ENCODE measurements at places on chromosomes 7 and 10.

DNA sequence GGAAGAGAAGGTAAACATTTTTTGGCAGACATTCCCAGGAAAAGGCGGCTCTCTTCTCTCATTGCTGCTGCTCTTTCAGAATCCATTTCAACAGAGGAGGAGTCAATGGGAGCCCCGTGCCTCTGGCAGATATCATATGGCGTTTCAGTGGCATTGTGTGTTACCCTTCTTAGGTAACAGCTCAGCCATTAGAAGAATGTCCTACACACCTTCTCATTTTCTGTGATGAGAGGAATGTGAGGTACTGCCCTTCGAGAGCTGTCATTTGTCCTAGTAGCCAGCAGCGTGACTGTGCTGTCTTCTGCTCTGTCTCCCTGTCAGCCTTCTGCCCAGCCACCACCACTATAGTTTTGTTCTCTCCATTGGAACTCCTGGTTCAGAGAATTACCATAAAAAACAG is 102.4 kb downstream of the EGFR start:
- no peak for DNase-seq

GRCh38 chr7:139360948-139361307 is 1.2 kb downstream of the LUC7L2 start:
- no peak for DNase-seq

DNA sequence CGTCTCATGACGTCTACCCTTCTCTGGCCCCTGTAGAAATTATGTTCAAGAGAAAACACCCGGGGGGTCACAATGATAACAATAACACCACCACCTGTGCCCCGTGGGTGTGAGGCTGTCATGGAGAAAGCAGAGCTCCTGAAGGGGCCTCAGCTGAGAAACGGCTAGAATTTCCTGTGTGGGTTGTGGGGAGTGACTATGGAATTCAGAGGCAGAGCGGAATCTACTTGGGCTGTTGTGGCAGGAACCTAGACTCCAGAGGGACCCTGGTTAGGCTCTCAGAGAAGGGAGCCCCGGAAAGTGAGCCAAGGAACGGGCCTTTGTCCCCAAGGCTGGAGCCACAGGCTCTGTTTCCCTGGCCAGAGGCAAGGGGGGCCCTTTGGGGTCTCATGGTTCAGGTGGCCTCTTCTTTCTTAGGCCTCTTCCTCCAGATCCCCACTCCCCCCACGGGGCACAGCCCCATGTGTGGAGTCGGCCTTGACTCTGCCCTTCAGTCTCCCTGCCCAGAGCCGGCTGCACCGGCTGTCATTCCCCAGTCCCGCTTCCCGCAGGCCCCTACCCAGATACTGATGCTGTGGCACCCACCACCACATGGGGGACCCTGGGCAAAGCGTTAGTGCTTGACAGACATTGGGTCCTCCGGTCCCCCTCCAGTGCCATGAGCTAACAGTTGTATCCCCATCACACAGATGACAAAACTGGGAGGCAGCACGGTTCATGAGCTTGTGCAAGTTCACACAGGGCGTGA is 6.5 kb upstream of the GIMAP8 start:
- peak; percentile 16 for DNase-seq

- DNase-seq: no peak
Measured at GRCh38 chr7:52726986-52727385, 308.4 kb upstream of the POM121L12 start.

DNA sequence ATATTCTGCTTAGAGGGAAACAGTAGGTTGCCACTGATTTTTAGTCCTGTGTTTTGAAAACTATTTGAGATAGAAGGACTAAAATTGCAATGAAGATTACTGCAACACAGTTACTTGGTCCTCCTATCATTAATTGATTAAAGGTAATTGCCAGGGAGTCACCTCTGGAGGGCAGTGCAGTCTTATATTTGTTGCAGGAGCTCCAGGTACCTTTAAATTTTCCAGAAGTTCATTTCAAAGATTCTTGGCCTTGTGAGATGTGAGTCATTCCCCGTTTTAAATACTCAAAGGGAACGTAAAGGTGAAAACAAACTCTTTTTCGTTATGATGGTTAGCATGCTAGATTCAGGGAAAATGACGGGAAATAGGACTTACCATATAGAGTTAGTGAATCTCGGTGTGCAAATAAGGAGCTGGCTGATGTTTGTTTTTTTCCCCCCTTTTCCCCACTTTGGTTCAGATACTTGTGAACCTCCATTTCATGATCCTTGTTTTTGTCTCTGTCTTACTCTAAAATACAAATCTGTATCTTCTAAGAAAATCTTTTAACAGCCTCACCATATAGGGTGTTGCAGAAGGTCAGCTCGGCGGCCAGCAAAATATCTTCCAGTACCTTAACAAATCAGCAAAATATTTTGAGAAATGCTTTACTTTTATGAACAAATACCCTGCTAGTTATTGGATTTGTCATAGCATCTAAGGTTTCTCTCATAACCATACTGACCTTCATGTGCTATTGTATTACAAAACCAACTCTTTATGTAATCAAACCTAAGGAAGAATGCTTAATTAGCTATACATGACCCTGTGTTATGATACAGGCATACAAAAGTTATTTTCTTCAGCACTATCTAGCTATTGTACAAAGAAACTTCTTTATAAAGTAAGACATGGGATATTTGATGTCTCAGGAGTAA is 143.0 kb upstream of the HDAC9 start:
- peak; percentile 12 for DNase-seq

DNA sequence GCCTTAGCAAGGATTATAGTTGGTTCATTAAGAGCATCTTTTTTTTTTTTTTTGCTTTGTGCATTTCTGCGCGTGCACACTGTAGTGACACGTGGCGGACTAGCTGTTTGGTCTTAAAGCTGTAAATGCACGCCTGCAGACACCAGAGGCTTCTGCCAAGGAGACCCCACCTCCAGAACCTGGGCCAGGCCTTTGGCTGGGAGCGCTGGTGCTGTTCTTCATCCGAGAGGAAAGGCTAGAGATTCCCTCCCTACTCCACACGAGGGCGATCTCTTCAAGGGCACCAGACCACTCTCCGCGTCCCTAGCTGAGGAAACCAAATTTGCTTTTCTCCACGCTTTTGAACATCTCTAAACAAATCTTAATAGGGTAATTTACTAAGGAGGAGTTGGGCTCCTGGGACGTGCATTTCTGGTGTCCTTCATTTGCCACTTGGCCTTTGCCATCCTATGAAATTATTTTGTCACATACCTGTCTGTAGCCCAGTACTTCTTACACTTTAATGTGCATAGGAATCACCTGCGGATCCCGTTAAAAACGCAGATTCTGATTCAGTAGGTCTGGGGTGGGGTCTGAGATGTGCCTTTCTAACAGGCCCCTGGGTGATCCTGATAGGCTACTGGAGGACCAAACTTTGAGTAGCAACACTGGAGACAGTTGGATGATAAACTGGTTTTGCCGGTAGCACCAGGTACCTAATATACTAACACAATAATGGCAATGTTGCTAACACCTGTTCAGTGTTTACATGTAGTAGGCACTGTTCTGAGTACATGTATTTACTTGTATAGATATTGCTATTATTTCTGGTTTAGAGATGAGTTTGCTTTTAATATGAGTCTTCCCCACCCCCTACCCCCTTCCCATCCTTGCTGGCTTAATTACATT is 1.3 kb upstream of the SLC26A5 start:
- DNase-seq: peak; percentile 68

- DNase-seq: no peak
Measured at GRCh38 chr7:54841772-54842697, 83.0 kb upstream of the SEC61G start.

- DNase-seq: no peak
Measured at GRCh38 chr7:28258240-28258639, 77.6 kb upstream of the JAZF1 start.

DNA sequence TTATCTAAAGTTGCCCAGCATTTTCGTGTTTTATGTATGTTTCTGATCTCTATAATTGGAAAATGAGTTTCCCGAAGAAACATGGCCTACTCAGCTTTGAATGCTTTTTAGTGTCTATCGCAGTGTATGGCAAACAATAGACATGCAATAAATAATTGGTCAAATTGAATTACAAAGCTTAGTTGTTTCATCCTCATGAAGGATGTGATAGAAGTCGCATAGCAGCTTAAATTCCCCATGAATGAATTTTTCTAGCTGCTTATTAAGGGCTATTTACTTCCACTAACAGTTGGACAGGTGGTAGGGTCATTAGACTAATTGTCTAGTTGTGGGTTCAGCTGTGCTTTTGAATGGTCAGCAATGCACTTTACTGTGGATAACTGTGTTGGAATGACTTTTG is 467.3 kb upstream of the MBL2 start:
- no peak for DNase-seq

- no peak for DNase-seq
Measured at GRCh38 chr10:21754410-21755011, 220.5 kb downstream of the MLLT10 start.

DNA sequence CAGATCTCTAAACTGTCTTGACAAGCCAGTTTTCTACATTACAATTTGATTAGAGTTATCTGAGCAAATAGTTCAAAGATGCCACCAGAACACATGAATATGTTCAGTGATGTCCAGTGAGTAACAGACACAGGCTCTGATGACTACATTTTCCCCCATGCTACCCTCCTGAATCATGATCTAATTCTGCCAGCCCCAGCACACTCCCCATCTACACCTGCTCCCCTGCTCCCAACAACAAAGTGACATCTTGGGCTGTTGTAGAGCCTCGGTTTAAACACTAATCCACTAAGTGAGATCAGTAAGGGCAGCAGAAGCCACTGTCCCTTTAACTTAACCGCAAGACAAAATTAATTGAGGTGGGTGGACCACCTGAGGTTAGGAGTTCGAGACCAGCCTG is 104.6 kb downstream of the PROSER2 start:
- DNase-seq: no peak

GRCh38 chr7:75875113-75876080 is 3.4 kb upstream of the RHBDD2 start:
- no peak for DNase-seq

DNA sequence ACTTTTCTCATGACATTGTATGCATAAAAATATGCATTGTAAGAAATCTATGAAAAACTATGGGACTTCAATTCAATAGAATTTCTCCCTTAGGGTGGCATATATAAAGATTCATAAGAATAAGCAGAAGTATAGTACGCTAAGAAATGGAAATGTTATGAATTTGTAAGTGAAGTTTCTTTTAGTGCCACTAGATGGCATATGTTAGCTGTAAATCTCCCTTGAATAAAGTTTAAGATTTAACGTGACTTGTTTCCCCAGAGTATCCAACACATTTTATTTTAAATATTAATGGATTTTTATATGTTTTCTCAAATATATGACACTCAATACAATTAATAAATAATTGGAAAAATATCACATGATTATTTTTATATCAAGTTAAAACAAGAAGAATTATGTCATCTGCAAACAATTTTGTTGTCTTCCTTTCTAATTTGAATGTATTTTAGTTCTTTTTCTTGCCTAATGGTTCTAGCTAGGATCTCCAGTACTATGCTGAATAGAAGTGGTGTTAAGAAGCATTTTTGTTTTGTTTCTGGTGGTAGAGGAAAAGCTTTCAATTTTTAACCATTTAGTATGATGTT is 287.2 kb downstream of the HGF start:
- peak; percentile 32 for DNase-seq

- DNase-seq: no peak
Measured at GRCh38 chr7:3436746-3437145, 135.7 kb downstream of the SDK1 start.

DNA sequence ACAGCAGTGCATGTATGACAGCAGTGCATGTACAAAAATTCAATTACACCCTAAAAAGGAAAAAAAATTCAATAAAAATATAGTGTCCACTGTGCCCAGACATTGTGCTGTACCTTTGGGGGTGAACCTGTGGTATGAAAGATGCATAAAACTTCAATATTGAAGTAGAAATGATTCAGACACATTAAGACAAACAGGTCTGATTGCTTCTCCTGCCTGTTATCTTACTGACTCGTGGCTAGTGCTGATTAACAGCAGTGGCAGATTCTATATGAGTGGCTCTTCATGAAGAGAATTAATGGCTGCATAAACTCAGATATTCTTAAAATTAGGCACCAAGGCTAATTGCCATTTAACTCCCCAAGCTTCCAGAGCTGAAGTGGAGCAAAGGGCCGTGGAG is 37.9 kb downstream of the GATA3 start:
- DNase-seq: no peak

GRCh38 chr7:129356176-129356575 is 78.1 kb upstream of the STRIP2 start:
- DNase-seq: peak; percentile 27

DNA sequence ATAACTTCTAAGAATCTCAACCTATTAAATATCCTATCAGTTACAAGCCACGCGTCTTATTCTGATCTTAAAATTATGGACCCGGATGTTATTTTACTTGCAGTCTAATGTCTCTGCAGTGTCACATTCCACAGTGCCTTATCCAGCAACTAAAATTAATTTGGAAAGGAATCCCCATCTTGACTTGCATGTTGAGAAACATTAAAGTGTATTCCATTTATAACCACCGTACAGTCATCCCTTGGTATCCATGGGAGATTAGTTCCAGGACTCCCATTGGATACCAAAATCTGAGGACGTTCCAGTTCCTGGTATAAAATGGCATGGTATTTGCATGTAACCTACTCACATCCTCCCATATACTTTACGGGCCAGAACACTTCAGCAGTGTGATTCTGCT is 194.7 kb downstream of the ARHGAP21 start:
- DNase-seq: no peak

DNA sequence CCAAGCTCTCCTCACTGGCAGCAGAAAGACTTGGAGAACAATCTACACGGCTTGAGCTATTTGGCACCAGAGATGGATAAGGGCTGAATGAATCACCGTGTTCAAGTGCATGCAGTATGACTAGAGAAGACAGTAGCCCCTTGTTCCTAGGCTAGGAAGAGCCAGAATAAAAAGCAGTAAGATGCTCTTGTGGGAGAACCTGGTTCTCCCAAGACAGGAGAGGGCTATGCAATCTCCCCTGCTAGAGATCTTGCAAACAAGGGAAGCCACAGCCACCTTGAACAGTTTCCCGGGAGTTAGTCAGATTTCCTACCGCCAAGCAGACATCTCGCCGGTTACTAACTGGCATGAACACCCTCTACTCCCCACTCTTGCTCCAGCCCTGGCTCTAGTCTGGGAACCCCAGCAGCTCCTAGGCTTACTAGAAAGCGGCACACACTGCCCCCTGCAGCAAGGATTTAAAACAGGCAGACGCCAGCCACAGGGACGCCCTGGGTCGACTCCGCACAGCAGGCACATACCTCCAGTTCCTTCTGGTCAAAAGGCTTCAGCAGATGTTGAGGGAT is 107.3 kb downstream of the SMURF1 start:
- no peak for DNase-seq

DNA sequence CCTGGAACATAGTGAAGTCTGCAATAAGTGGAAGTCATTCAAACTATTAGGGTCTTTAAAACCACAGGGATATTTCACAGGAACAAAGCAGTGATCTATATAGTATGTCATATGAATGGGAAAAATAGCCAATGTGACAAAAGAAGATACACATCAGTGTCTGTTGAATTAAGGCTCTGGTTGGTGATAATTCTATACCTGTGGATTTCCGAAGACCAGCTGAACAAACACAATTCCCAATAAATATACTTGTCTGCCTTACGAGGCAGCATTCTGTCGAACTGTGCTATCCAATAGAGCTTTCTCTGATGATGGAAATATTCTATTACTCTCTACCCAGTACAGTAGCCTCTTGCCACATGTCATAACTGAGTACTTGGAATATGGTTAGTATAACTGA is 55.9 kb upstream of the CAV2 start:
- no peak for DNase-seq

GRCh38 chr7:110283056-110283455 is 807.9 kb upstream of the LRRN3 start:
- DNase-seq: no peak
